Naive thymus-derived CD8-positive, alpha-beta T cell (primary cell): ENCODE measurements at places on chromosomes 7 and 10. TPM values are rescaled to one million over a fixed set of nuclear protein-coding genes. Genes with fewer than 3 reads are reported as not detected.

DNA sequence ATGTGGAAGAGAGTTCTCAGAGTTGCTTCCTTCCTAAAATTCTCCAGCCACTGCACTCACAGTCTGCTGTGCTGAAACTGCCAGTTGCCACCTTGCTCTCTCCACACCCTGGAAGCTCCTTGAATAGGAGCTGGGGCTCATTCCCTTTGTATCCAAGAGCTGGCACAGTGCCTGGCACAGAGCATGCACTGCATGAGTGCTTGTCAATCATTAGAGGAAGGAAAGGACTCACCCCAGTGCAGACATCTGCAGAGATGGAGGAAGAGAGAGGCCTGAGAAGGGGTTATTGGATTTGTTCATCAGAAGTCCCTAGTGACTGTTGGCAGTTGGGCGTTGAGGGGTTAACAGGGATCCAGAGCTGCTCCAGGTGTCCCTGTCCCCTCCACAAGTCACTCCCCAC, 41.7 kb upstream of the DUSP5 start:
- DNase-seq: no peak

The ADRB1 gene
- total RNA-seq: not detected

GRCh38 chr10:4661511-4662255, 164.3 kb upstream of the AKR1E2 start:
- no peak for DNase-seq

The WIPF3 gene
- 0.10 TPM for total RNA-seq

- no peak for DNase-seq
Observed at GRCh38 chr10:8049045-8049864, 5.2 kb upstream of the GATA3 start.

GRCh38 chr10:86556532-86556931, 34.9 kb upstream of the WAPL start:
- DNase-seq: no peak

- DNase-seq: no peak
Observed at GRCh38 chr7:117068511-117069145, 115.3 kb downstream of the ST7 start.

The ANKRD1 gene
- not detected for total RNA-seq

DNA sequence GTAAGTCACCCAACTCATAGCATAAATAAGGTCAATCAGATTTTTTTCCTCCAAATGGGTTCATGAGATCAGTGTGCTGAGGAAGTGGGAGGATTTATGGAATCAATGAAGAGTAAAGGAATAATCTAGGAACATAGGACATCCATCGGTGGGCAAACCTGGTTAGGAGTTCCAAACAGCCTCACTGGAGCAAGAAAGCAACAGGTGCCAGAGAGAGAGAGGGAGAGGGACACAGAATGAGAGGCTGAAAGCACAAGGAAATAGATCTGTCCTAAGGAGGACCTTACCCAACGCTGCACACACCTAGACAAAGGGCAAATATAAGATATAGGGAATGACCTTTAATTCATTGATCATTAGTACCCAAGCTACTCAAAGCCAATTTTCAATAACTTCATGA, 119.5 kb upstream of the ANKRD1 start:
- DNase-seq: no peak

DNA sequence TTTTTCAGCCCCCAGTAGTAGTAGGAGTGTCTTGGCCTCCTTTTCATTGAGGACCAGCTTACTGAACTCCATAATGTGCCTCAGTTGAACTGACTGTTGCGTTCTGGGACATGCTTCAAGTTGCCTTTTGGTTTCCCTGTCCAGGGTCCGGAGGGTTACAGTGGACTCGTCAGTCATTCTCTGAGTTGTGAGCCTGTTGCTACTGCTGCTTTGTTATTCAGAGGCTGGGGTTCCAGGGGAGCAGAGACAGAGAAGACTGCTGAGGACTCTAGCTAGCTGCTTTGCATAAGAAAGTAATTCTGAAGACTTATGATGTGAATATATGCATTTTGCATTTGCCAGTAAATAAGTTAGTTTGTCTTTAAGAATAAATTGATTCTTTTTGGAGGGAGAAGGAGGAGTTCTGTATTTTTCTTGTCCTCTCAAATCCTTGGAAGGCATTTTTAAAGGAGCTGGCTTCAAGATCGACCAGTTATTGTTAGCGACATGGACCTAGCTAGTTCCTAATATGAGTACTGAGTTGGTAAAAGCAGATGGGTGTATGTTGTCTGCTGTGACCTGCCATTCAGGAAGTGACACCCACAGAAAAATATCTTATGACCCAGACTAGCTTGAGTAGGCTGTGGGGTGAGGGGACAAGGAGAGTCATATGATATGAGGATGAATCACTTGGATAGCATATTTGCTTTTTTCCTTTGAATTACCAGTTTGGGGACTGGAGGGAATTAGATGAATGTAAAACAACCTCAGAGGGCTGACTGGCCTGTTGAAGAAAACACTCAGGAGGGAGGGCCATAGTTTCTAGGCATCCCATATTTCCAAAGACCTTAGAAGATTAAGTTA, 8.3 kb downstream of the PI4K2A start:
- no peak for DNase-seq

The PAOX gene
- 11.9 TPM for total RNA-seq

The SFRP4 gene
- not detected for total RNA-seq

The PNLIPRP2 gene
- not detected for total RNA-seq

GRCh38 chr7:77543910-77544309, 6.8 kb downstream of the PTPN12 start:
- DNase-seq: no peak

DNA sequence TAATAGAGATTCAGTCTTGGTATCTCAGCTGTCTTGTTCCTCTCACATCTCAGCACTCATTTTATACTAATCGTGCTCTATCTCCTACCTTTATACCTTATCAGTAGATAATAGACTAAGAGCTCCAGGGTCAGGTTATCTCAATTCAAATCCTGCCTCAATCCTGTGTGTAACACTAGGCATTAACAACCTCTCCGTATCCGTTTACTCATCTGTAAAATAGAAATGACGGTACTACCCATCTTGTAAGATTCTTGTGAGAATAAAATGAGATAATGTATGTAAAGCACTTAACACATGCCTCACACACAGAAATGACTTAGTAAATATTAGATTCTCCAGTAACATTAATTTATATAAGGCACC, 622 bp upstream of the P4HA1 start:
- DNase-seq: no peak

The KLF6 gene
- total RNA-seq: 155 TPM

- no peak for DNase-seq
Observed at GRCh38 chr7:158157460-158157859, 430.2 kb downstream of the PTPRN2 start.

DNA sequence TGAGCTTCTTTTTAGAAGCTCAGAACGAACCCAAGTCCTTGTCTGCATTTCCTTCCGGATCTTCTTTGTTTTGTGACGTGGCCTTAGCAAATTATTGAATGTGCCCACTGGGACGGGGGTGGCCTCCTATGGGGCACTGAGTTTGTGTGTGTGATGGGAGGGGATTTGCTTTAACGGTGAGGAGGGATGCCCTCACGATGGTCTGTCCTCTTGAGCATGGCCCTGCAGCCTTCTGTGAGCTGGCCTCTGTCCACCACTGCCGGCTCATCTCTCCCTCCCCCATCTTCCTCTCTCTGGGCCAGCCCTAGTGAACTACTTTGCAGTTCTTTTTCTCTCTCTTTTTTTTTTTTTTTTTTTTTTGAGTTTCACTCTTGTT, 62.9 kb upstream of the MKRN1 start:
- DNase-seq: no peak

The TMEM270 gene
- not detected for total RNA-seq

GRCh38 chr10:13803566-13804554, 217.1 kb downstream of the PRPF18 start:
- no peak for DNase-seq

DNA sequence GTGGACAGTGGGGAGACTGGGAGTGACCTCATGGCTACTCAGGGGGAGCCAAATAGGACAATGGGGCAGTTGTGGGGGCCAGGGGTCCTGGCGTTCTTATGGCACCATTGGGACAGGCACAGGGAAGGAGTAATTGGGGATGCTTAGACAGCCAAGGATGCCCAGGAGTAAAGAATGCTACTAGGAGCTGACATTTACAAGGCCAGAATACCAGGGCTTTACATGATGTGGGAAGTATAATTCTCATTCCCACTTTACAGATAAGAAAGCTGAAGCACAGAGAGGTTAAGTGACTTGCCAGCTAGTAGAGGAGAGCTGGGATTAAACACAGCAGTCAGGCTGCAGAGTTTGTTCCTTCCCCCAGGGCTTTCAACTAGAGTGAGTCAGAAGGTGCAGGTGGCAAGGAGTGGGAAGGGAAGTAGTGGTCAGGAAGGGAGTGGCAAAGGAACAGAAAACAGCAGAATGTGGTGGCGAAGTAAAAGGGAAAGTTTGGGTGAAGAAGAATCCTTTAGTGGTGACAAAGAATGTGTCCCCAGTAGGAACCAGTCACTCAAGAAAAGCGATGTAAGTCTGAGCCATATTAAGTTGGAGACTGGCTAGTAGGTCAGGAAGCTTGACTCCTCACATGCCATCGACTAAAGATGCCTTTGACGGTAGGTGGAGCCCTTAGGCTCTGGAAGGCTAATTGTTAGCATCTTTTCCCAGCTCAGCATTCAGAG, 32.8 kb downstream of the CPVL start:
- no peak for DNase-seq

DNA sequence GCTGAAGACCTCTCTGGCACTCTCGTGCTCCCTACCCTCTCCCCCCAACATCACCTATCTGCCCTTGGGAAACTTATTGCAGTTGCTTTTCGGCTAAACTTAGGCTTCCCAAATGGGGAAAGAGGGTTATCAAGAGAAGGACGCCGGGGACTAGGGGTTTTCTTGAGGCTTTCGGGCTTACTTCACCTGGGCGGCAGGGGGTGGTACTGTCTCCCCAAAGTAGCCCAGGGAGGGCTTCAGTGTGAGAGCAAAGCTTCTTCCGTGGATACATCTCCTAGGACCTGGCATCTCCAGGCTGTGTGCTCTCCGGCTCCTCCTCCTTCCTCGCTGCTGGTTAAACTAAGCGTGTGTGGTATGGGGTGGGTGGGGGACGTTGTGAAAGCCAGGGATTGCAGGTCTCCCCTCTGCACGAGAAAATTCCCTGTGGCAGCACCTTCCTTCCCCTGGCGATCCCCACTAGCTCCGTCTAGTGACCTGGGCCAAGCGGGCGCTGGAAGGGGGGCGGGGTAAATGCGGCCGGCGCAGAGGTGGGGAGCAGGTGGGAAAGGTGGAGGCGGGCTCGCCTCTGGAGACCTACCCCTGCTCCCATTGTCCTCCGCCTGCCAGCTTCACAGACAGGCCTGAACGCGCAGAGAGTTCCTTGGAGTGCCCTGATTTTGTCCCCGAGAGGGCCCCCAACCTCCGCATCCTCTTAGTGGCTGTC, 1.1 kb downstream of the PLXDC2 start:
- DNase-seq: no peak

The BTRC gene
- 23.8 TPM for total RNA-seq

The GNAT3 gene
- not detected for total RNA-seq

- DNase-seq: no peak
Observed at GRCh38 chr10:128274938-128275337, 148.7 kb upstream of the MKI67 start.

- no peak for DNase-seq
Observed at GRCh38 chr7:18338910-18339523, 156.5 kb upstream of the HDAC9 start.

GRCh38 chr10:11272915-11273389, 255.3 kb downstream of the CELF2 start:
- no peak for DNase-seq

GRCh38 chr10:32995066-32995622, 37.1 kb upstream of the ITGB1 start:
- DNase-seq: no peak

The LIPJ gene
- total RNA-seq: 0.22 TPM

DNA sequence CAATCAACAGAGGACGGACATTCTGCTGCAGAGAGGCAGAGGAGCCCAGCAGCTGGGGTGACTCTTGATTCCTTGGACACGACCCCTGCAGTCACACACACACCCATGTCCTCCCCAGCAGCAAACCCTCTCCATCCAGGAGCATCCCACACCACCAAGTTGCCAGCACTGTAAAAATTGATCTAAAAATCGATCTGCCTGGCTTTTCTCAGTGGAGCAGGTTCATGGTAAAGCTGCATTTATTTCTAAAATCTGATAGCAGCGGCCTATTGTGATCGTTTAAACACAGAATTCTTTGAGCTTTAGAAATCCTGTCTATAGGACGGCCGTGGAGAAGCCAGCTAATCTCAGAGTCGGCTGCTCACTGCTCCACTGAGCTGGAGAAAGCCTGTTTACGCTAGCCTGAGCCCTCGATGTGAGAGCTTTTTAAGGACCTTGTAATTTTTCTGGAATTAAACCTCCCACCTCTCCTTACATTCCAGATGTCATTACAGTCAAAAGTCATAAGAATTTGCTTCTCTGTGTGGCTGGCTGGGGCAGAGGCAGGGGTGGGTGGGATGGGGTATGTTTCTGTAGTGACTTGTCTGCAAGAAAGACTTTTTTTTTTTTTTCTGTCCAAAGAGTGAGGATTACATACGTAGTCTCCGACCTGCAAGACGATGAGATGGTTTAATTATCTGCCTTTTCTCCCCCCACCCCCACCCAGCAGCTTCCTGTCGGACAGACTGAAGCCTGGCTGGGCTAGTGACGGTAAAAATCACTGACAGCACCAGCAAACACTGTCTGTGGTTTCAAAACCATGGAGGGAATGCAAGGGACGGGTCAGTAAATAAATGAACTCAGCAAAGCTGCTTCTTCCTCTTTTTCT, 31.6 kb downstream of the TRIM8 start:
- no peak for DNase-seq

GRCh38 chr7:99490878-99491277, 9.2 kb downstream of the ZNF394 start:
- no peak for DNase-seq

DNA sequence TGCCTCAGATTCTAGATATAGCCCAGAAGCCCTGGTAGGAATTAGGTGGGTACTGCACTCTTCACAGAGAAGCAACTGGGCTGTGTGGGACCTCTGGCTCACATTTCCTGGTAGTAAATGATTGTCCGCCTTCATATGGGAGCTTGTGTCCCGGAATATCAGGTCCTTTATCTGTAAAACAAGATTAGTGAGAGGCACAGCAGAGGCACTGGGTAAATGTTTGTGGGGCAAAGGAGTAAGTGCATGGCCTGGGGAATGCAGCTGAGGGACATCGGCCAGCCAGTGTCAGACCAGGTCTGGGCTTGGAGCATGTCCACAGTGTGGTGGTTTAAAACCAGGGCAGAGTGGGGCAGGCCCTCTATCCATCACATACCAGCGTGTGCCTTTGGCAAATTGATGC, 323.3 kb upstream of the ZMIZ1 start:
- DNase-seq: no peak

The AOAH gene
- total RNA-seq: 31.4 TPM

The NEBL gene
- total RNA-seq: not detected

DNA sequence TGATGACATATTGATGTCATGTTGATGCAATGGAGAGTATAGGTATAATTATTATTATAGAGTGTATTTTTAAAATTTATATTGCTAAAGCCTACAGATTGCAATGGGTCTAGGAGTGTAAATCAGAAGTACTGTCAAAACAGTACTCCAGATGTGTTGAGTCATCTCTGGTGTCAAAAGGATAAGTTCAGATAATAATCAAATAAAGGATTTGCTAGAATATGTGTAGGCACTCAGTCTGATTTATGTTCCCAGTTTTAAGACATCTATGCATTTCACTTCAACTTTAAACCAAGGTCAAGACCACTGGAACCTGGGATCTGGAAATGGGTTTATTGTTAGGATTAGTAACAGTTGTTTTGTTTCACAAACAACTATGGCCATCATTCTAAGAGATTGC, 342.3 kb upstream of the BMPER start:
- no peak for DNase-seq

The TFAM gene
- total RNA-seq: 58.5 TPM

The AGR2 gene
- total RNA-seq: not detected

- DNase-seq: no peak
Observed at GRCh38 chr7:131607291-131608115, 51.1 kb upstream of the PODXL start.

GRCh38 chr10:31384589-31384949, 65.6 kb downstream of the ZEB1 start:
- DNase-seq: no peak
